ENCODE measurements at places on chromosomes 6 and 20.

- DNase-seq = peak; percentile 11
Measured at GRCh38 chr6:90202156-90202555, 94.5 kb downstream of the BACH2 start.

- DNase-seq = no peak
Measured at GRCh38 chr6:127026247-127026646, 92.2 kb upstream of the RSPO3 start.

DNA sequence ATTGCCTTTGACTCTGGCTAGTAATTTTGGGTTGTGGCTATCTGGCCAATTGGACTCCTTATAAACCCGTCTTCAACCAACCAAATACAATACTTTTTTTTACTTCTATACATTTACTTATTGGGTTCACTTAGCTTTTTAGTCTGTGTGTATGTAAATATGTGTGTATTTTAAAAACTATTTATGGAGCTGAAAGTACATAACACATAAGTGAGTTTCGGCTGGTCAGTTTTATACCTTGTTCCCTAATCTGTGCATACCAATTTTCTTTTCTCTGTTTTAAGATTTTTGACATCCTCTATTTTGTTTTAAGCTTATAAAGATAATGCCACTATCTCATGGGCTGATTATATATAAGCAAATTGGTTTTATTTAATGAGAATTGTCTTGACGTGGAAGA lies 129.5 kb downstream of the LRRC1 start:
- DNase-seq = peak; percentile 23

DNA sequence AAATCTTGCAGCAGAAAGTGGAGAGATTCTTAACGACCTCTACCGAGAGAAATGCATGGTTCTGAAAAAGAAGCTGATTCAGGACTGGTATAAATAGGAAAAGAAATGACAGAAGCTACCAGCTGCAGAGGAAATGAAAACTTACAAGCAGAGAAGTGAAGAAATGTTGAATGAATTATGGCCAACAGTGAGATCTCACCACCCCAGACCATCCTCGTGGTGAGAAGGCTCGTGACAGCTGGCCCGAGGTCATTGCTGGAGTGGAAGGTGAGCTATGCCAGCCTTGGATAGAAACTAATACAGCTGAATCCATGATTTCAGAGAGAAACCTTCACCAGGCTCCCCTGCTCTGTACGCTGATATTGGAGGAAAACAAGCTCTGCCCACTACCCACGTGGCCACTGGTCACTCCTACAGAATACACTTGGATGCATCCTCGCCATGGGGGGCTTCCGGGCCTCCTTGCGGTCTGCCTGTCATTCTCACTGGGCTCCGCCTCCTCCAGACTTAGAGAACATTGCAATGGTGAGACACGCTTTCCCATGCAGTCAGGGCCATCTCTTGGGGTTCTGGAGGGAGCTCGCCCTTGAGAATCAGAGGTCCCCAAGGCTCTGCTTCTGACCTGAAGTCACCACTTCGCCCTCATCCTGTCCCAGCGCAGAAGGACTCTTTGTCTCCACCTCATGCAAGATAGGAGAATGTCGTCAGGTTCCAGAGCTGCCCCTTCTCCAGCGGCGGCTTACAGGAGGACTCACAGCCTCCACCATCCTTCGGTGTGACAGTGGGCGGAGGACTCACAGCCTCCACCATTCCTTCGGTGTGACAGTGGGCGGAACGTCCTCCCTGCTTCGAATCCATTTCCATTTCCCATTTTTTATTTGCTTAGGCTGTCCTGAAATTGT lies 10.6 kb upstream of the TUBB2B start:
- peak; percentile 46 for DNase-seq

DNA sequence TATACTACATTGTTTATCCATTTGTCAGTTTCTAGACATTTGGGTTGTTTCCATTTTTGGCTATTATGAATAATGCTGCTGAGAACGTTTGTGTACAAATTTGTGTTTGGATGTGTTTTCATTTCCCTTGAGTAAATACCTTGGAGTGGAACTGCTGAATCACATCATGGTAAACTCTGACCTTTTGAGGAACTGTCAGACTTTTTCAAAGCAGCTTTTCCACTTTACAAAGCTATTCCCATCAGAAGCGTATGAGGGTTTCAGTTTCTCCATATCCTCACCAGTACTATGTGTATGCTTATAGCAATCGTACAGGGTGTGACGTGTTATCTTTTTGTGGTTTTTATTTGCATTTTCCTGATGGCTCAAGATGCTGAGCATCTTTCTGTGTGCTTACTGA lies 103.7 kb downstream of the MYO6 start:
- peak; percentile 6 for DNase-seq

DNA sequence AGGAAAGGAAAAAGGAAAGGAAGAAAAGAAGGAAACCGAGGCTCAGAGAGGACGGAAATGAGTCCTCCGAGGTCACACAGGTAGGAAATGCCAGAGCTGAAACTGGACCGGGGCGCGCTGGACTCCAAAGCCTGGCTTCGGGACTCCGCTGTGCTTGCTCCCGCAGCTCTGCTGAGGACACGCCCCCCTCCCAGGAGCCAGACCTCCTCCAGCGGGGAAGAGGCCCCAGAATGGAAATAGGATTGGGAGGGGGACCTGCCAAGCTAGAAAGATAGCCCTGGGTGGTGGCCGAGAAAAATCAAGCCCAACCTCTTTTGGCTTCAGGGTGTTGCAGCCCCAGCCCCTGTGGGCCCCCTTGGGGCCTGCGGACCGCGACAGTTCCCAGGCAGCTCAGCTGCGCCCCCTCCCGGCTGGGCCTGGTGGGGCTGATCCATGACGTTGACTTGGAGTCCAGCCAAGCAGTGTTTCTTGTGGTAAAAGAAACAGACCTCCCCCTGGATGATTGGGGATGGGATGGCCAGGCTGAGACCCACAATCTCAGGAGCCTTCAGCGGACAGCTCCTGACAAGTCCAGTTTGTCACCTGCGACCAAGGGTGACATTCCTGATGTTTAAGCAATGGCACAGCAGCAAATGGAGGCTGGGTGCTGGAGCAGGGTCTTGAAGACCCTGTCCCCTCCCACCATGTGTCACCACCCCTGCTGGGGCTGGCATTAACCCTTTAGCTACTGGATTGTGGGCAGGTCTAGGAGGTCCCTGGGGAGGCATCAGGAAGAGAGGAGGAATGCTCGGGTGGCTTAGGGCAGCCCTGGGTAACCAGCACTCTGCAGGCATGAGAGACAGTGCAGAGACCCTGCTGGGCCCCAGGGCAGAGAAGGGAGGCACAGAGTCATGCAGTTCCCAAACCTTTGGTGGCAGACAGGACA lies 55.4 kb downstream of the RIPOR3 start:
- peak; percentile 47 for DNase-seq

DNA sequence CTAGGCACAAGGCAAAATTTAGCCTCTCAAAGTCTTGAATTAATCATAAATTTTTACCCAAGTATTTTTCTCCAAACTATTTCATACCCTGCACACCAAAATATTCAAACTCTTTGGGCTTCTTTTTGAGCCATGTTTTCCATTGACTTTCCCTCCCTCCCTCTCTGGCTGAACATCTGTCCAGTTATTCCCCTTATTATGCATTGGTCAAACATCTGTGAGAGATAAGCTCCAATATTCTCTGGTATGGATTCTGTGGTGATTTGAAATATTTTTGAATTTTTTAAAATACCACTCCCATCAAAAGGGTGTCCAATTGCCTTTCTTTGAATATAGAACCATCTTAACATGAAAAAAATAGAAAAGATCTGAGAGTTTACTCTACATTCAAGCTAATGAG lies 244.2 kb downstream of the RFPL4B start:
- no peak for DNase-seq

DNA sequence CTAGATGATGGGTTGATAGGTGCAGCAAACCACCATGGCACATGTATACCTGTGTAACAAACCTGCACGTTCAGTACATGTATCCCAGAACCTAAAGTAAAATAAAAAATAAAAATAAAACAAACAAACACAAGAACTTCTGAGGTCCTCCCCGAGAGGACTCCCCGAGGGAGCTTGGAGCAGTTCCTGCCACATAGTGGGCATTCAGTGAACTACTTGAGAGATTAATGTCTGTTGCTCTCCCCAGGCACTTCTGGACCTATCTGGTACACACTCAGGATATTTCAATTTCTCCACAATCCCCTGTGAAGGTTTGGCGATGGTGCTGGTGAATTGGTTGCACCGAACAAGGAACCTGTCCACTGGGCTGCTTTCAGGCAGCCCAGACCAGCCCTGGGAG lies 311.2 kb downstream of the ESR1 start:
- no peak for DNase-seq

GRCh38 chr20:32155017-32155981 lies 45.8 kb downstream of the TM9SF4 start:
- peak; percentile 45 for DNase-seq

- DNase-seq = no peak
Measured at GRCh38 chr20:1491860-1492642, 831 bp upstream of the SIRPB2 start.

GRCh38 chr6:166774292-166774691 lies 147.2 kb upstream of the RPS6KA2 start:
- no peak for DNase-seq

DNA sequence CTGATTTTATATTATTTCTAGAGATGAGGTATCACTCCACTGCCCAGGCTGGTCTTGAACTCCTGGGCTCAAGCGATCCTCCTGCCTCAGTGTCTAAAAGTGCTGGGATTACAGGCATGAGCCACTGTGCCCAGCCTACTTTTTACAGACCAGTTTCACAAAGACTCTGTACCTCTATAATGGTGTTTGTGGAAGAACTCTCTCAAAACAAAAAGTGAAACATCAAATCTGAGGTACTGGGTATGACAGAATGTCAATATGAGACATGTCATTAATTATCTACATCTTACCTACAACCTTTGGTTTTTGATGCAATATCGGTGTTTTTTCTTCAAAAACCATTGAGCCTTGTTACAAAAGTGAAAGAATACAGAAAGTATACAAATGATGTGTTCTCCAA lies 49.4 kb upstream of the MCM9 start:
- peak; percentile 5 for DNase-seq

DNA sequence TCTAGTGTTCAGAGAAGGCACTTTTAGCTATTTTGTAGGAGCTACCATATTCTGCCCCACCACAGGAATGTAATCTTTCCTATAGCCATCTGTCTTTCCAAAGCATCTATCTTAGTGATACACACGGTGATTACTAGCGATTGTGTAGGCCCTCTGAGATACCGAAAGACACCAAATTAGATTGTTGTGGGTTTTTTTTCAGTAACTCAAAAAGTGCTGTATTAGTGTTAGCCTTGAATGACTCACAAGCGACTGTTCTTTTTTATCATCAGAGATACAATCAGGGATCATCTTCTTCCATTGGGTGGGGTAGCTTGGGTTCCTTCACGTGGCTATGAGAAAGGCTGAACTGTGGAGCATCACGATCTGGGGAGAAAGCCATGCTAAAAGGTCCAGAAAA lies 160.2 kb downstream of the MTFR2 start:
- no peak for DNase-seq

GRCh38 chr20:60642541-60642940 lies 609.5 kb upstream of the CDH4 start:
- DNase-seq = no peak

- DNase-seq = no peak
Measured at GRCh38 chr6:75272145-75272840, 12.3 kb downstream of the TMEM30A start.

DNA sequence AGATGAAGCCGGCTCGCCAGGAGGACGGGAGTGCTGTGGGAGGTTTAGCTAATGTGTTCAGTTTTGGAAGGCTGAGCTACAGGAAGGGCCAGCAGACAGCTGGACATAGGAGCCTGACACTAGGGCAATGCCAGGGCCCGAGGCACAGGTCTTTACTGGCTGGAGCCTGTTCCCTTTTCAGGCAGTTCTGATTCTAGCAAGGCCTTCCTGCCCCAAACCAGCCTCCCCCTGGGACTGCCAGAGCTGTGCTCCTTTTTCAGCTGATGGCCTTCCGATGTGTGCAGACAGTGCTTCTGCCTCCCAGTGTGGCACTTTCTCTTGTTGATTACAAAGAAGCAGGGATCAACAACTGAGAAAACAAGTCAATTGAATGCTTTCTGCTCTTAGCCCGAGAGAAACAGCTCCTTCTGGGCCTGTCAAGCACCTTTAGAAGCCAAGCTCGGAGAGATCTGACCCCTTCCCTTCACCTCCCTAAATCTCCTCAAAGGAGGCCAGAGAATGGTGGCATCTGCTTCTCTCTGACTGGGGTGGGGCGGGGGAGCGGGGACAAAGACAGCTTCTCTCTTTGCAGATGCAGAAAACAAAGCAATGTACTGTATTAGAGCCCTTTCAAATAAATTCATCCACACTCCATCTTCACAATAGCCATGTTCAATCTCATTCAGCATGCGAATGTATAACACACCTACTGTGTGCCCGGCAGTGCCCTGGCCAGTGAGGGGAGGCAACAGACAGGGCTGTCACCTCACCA lies 63.2 kb downstream of the RAB44 start:
- no peak for DNase-seq

DNA sequence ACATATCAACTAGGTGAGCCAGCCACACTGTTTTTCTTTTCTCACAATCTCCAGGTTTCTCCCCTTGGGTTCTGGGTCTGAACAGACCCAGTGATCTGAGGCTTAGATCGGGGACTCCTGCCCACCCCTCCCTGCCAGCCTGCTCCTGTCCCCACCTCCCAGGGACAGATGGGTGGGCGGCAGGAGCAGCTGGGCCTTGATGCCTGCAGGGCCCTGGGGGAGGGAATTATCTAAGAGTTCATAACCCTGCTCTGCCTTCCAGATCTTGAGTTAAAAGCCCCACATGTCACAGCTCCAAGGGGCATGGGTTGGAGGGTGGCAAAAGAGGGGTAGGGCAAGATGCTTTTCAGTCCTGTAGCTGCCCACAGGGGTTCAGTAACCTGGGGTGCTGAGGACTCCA lies 5.2 kb upstream of the XKR7 start:
- DNase-seq = no peak

DNA sequence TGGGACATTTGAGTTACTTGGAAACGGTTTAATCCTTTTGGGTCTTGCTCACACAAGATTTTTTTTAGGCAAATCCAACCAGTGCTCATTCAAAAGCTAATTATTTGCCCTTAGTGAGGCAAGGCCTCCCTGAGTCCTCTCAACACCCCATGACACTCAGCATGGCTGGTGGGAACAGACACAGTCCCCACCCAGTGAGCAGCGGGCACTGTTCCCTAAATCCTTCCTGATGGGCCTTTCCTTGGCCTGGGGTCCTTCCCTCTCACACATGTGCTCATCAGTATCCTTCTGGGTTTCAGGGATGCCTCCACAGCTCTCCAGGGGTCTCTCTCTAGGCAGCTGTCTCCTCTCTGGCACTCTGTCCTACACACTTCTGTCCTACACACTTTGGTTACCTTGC lies 28.0 kb downstream of the PLAGL2 start:
- DNase-seq = no peak

GRCh38 chr20:420721-421574 lies 12.8 kb downstream of the RBCK1 start:
- DNase-seq = peak; percentile 68

GRCh38 chr20:44924541-44924940 lies 14.7 kb downstream of the PABPC1L start:
- no peak for DNase-seq

- no peak for DNase-seq
Measured at GRCh38 chr6:112189494-112189893, 64.9 kb downstream of the LAMA4 start.

Data from GM12865 (cell line).